C1 segment of cervical spinal cord (tissue), 14 donors: ENCODE measurements at places on chromosomes 1 and 21.

DNA sequence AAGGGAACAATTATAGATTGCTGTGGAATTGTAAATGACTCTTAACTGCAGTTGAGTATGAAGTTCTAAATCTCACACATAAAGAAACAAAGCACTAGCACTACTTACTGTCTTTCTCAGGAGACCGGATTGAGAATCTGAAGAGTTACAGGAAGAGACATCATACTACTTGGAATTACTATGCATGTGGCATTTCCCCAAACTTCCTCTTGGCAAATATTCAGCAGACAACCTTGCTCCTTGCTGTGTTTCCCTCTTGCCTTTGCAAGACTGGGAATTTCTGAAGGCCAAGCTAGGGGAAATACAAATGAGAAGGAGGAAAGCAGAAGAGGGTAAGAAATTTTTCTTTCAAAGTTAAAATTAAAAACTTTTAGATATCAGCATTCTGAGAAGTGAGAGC is 173.6 kb upstream of the KCTD3 start:
- no peak for DNase-seq

DNA sequence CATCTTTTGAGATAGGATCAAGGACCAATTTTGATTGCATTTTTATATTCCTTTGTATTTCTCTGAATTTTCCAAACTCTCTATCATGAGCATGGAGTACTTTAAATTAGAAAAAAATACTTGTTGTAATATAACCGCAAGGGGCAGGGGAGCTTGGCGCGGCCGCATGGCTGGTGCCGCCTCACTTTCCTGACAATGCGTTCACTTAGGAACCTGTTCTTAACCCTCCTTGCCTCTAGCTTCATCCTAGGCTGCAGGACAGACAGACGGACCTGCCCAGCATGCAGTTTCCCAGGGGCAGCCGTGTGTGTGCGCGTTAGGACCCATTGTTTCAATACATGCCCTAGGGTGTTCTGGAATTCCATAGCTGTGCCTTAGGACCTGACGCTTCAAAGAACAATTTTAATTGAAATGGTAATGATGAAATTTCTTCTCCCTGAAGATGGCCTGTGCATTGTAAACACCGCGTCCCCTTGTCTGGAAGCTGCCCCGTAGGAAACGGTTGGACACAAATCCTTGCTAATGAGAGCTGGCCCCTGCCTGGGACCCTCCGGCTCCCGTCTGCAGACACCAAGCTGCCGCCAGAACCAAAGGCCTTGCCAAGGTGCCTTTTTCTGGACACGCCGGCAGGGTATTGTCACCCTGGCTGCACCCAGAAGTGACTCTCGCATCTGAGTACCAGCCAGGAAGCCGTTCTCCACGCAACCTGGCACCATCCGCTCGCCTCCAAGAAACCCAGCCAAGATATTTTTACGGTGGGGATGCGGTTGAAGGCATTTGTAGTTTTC is 466.4 kb downstream of the NPHP4 start:
- no peak for DNase-seq

DNA sequence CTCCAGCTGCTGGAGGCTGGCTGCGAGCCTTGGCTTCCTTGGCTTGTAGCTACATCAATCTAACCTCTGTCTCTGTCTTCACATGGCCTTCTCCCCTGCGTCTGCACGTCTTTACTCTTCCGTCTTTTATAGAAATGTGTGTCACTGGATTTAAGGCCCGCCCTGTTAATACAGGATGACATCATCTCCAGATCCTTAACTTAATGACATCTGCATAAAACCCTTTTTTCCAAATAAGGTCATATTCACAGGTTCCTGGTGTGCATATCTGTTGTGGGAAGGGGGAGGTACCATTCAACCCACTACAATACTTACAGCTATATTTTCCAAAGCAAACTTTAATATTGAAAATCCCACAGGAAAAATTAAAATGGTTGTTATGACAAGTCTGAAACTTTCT is 165.3 kb upstream of the FOXD3 start:
- DNase-seq: no peak

- no peak for DNase-seq
Observed at GRCh38 chr1:180586671-180587155, 27.9 kb downstream of the OVAAL start.

GRCh38 chr1:204074274-204075138 is 1.6 kb downstream of the SOX13 start:
- DNase-seq: peak; percentile 27

GRCh38 chr1:53061859-53062707 is at the start of gene PODN:
Gene PODN, plus strand, starts transcription at chr1:53062213. Its CDS starts 7,643 bp downstream, at chr1:53069856.
- DNase-seq: no peak

DNA sequence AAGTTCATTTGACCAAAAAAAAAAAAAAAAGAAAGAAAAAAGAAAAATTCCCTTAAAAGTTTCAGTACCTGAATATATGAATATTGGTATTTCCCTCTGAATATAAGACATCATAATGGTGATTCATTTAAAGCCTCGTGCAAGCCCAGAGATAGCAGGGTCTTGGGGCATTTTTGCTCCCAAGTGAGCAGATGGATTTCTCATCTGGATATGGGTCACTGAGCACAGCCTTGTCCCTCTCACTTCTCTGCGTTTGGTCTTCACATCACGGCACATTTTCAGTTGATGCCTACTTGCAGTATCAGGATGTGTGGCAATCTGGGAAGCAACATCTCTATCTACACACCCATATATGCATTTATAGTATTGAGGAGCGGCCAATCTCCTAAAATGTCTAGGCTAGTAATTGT is 12.7 kb downstream of the CD58 start:
- DNase-seq: no peak

- DNase-seq: no peak
Observed at GRCh38 chr1:98556521-98557158, 104.9 kb upstream of the SNX7 start.

- peak; percentile 19 for DNase-seq
Observed at GRCh38 chr1:36609241-36610027, 126.7 kb upstream of the CSF3R start.

DNA sequence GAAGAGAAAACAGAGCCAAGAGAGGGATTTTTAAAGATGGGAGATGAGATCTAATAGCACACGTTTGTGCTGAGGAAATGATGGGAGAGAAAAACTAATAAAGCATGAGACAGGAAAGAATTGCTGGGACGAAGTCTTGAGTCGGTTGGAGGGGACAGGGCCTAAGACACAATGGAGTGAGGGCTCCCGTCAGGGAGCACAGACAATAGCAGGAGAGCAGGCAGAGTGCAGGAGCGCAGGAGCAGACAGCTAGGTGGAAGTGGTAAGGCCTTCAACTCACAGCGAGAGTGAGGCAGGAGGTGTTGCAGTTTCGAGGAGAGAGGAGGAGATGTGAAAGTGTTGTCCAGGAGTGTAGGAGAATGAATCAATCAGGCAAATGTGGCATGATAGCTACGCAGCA is 59.9 kb upstream of the SOX13 start:
- DNase-seq: no peak

GRCh38 chr1:113438505-113439276 is 48.4 kb downstream of the MAGI3 start:
- no peak for DNase-seq

GRCh38 chr1:177341773-177342172 is 171.0 kb downstream of the BRINP2 start:
- DNase-seq: no peak

GRCh38 chr1:201480231-201481003 is 11.4 kb upstream of the PHLDA3 start:
- no peak for DNase-seq

DNA sequence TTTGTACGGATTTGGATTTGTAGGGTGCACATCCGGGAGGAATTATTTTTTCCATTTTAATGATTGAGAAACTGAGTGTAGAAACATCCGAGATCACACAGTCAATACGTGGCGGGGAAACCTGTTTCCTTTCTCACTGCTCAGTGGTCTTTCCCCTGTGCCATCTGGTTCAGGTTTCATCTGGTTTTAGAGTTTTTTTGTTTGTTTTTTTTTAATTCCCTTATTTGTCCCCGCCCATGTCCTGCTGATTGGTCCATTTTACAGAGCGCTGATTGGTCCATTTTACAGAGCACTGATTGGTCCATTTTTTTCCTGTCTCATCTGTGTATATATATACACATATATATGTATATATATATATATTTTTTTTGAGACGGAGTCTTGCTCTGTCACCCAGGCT is 6.0 kb downstream of the TRPM2 start:
- no peak for DNase-seq

DNA sequence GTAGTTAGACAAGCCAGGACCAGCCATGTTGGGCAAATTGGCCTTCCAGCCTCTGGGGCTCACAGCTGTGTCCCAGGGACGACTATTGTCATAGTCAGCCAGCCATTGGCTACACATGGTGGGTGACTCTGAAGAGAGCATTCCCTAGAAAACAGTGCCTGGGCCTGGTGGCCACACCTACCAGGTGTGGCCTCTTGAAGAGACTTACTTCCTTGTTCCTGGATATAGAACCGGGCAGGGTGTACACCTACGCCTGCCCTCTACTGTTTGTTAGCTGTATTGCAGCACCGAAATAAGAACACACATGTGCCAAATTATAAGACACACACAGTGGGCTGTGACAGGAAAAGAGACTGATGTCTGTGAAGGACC is 134.6 kb upstream of the ARHGEF16 start:
- no peak for DNase-seq

DNA sequence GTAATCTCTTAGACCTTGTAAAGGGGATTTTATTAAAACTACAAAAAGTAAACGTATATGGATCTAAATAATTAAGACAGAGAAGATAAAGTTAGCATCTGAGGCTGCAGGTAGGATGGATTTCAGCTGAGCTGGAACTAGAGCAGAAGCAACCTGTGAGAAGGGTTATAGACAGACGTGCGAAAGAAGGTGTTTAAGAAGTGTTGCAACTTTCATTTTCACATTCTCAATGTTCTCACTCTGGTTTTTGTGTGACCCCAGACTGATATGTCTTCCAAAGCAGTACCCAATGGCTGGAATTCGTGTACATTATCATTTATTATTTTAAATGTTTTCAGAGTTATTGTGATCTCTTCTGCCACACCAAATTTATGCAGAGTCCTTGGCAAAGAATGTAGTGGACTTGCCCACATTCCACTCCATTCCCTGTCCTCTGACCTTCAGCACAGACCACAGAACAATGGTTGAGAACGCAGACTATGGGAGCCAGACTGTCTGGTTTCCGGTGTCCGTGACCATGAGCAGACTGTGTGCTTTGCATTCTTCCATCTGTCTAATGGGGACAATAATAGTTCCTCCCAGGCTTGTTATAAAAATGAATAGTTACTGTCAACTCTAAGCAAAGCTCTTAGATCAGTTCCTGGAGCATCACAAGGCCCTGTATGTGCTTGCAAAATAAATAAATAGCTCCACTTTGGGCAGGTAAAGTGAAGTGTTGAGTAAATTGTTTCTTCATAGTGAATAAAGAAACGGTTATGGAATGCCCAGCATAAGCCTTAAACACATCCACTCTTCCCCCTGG is 140.6 kb upstream of the SAMSN1 start:
- DNase-seq: no peak

GRCh38 chr1:243253211-243253925 is 1.7 kb downstream of the CEP170 start:
- DNase-seq: no peak

GRCh38 chr1:81190003-81190402 is 610.7 kb upstream of the ADGRL2 start:
- DNase-seq: no peak

- no peak for DNase-seq
Observed at GRCh38 chr21:36548866-36549265, 68.9 kb upstream of the CLDN14 start.

- DNase-seq: no peak
Observed at GRCh38 chr1:176159993-176160392, 47.1 kb downstream of the COP1 start.

GRCh38 chr1:55423376-55423775 is 208.2 kb upstream of the USP24 start:
- DNase-seq: no peak

DNA sequence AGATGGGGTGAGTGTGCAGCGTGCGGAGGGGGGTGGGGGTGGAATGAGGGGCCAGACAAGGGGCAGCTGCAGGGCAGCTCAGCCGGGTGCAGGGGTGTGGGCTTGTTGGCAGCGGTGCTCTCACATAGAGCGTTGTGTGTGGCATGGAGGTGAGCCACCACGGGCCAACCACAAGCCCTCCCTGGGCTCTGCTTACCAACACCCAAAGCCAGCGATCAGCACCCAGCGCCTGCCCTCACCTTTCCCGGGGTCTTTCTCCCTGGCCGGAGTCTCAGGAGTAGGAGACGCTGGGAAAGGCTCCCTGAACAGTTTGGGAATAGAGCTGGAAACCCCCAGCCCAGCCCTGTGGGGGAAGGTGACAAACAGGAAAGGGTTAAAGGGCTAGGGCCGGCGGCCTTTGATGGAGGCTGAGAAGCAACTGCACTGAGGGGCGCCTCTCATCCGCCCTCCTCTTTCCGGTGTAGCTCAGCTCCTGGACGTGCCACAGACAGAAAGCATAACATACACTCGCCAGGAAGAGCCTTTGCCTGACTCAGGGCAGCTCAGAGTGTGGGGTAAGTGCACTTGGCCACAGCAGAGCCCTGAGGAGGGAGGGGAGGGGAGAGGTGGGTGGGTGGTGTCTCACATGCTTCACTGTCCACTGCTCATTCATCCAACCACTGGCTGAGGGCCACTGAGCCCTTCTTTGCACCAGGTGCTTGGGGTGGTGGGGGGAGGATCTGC is 577 bp downstream of the IKBKE start:
- no peak for DNase-seq

DNA sequence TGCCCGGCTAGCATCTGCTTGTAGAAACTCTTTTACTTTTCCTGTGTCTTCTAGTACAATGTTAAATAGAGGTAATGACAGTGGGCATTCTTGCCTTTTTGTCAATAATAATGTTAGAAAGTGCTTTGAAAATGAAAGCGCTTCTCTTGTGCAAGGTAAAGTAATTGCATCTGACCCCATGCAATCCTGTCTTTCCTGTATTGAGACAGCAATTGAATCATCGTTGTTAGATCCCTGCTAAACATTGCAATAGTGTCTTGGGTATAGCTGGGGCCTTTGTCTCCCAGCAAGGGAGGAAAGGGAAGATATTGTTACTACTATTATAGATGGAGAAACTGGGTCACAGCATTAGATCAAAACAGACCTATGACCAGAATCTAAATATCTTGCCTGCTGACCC is 80.9 kb downstream of the TLR5 start:
- DNase-seq: no peak

GRCh38 chr1:185073725-185074124 is 28.4 kb downstream of the RNF2 start:
- DNase-seq: no peak

DNA sequence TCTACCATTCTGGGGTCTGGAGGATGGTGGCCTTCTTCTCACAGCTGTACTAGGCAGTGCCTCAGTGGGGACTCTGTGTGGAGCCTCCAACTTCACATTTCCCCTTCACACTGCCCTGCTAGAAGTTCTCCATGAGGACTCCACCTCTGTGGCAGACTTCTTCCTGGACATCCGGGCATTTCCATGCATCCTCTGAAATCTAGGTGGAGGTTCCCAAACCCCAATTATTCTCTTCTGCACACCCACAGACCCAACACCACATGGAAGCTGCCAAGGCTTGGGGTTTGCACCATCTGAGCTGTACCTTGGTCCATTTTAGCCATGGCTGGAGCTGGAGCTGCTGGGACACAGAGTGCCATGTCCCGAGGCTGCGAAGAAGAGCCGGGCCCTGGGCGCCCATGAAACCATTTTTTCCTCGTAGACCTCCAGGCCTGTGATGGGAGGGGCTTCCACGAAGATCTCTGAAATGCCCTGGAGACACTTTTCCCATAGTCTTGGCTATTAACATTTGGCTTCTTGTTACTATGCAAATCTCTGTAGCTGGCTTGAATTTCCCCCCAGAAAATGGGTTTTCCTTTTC is 170.5 kb downstream of the FOXD2 start:
- no peak for DNase-seq

GRCh38 chr1:67211589-67212563 is 45.6 kb downstream of the IL23R start:
- DNase-seq: no peak

GRCh38 chr1:225460737-225461532 is 33.1 kb upstream of the LBR start:
- no peak for DNase-seq
